ENCODE measurements at places on chromosomes 12 and 14. TPM values are rescaled to one million over a fixed set of nuclear protein-coding genes. Genes with fewer than 3 reads are reported as not detected.

Gene MORN3
- 2.4 TPM for polyA plus RNA-seq

Gene MIPOL1
- polyA plus RNA-seq: 12.1 TPM

Gene GLIPR1L1
- 0.24 TPM for polyA plus RNA-seq

Gene SLC25A47
- polyA plus RNA-seq: not detected

Gene TMEM132D
- polyA plus RNA-seq: 2.1 TPM

Gene DPPA3
- not detected for polyA plus RNA-seq
